A549 treated with GW870086 at 1 μM for 4 hours (cell line): ENCODE measurements at places on chromosomes 3 and 15. TPM values are rescaled to one million over a fixed set of nuclear protein-coding genes. Genes with fewer than 3 reads are reported as not detected.

Gene SUCLG2
- total RNA-seq, result 33.1 to 43.1 TPM (median 39.2 TPM) in 5 replicates

Gene RUBCN
- total RNA-seq, result 7.7 to 10.7 TPM (median 9.7 TPM) in 5 replicates

Gene CHCHD4
- 34.9 to 39.2 TPM (median 36.6 TPM) in 5 replicates for total RNA-seq

Gene SLC12A6
- total RNA-seq, result 3.9 to 7.5 TPM (median 4.8 TPM) in 5 replicates
